NCI-H187 (cell line): ENCODE measurements at places on chromosomes 4 and X.

- no peak for DNase-seq
Observed at GRCh38 chr4:1720163-1720983, 750 bp downstream of the TMEM129 start.

DNA sequence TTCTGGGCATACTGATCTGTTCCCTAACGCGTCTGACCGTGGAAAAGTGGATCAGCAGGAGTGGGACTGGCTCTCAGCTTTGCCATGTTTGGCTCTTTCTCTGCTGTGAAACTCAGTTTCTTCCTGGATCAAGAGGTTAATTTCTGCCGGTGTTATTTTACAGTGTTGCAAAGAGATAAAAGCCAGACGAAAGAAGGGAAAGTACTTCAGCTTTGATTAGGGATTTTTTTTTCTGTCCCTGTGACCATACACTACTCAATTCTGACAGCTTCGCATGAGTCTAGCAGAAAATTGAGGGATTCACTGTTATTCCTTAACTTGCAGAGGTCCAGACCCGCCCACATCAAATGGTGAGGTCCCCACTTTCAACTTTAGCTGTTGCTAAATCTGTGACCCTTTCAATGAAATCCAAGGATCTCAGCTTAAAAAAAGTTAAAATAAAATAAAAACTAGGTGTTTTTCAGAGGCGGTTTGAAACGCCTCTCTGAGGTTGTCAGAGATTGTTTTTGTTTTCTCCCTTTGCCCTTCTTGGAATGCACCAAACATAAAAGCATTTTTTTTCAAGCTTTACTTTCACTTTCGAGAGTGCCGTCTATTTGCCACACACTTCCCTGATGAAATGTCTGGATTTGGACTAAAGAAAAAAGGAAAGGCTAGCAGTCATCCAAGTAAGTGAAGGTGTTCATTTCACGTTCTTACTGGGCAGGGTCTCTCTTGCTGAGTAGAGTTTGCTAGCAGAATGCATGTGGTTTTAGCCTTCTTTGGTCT is at the start of gene TLR3:
Gene TLR3 (plus strand): TSS at position 576 of the 768 bp plus-strand sequence. CDS start 7,464 bp downstream, outside the sequence.
- DNase-seq: no peak

- no peak for DNase-seq
Observed at GRCh38 chr4:163493643-163494359, 689 bp upstream of the TMA16 start.

DNA sequence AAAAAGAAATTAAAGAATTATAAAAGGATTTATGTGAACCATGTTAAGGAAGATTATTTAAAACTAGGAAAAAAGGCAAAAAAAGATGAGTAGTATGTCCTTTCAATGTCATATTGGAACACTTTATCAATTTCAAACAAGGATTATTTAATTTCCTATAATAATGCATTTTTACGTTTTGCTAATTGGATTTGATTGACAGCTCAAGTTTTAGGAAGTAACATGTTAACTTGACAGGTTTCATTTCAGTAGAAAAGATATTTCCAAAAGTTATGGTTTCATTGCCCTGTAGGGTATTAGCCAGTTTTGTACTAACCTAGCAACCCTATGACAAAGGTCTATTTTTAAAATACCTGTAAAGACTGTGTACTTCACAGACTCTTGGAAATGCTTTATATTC is 379.6 kb upstream of the ZFP42 start:
- DNase-seq: no peak

GRCh38 chrX:154603438-154604430 is 15.3 kb downstream of the CTAG1B start:
- no peak for DNase-seq

- no peak for DNase-seq
Observed at GRCh38 chr4:176435901-176436292, 116.1 kb downstream of the SPCS3 start.

DNA sequence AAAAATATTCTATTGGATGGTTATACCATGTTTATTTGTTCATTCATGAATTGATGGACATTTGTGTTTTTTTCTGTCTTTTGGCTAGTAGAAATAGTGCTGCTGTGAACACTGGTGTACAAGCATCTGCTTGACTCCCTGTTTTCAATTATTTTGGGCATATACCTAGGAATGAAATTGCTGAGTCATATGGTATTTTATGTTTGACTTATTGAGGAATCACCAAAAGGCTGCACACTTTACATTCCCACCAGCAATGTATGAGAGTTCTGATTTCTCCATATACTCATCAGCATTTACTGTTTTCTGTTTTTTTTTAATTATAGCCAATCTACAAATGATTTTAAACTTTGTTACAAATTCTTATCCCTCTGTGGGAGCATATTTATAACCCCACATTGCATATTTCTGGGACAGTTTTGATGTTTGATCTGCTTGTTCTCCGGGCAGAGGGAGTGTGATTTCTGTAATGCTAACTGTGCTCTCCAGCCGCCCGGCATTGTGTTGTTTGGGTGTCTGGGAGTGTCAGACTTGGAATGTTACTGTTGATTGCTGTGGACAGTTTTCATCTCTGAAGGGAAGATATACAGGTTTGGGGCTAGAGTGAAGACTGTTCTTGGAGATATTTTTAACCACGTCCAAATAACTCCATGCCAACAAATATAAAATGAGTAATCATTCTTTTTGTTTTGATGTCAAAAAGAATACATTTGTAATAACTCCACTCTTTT is 60.5 kb upstream of the PGRMC2 start:
- DNase-seq: no peak

DNA sequence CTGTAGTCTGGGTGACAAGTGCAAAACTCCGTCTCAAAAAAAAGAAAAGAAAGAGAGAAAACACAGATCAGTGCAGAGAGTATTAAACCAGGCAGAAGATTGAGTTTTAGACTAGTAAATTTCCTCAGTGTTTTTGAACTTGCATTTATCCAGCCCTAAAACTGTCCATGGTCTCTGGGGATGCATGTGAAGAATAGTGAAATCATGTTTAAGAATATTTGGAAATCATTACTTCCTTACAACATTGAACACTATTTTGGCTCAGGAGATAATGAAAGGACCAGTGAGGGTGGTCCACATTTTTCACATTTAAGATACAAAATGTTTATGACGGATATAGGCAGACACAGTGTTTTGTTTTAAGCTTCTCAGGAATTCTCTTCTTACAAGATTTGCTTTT is 195.8 kb upstream of the RASGEF1B start:
- no peak for DNase-seq

GRCh38 chr4:1627417-1628313 is 56.4 kb downstream of the FAM53A start:
- no peak for DNase-seq

DNA sequence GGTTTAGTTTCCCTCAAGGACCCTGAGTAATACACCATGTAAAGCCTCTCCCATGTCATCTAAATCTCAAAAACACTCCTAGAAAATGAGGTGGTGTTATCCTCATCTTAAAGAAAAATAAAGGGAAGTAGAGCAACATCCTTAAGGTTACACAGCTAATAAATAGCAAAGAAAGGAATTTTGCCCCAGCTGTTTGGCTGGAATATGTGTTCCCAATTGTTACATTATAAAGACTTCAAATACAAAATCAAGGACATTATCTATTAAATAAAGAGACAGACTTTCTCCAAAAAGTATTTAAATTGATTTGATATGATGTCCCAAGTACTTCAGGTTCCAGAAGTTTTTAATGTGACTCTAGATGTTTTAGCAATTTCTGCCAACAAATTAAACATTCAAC is 57.9 kb upstream of the IL15 start:
- no peak for DNase-seq

DNA sequence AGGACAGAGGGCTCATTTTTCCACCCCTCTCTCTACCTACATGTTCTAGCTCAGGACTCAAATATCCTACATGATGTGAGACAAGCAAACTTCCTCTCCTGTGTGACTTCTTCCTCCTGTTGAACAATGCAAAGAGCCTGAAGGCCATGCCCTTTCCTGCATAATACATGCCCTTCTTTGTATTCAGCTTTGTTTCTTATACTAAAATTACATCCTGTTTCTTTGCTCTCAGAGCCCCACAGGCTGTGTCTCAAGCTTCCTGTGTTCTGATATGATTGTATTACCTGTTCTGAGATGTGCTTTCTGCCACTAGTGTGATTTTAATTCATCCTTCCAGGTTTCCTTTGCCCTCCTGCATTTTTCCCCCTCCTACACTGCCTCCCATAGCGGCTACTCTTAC is 166.4 kb upstream of the AFF2 start:
- no peak for DNase-seq

DNA sequence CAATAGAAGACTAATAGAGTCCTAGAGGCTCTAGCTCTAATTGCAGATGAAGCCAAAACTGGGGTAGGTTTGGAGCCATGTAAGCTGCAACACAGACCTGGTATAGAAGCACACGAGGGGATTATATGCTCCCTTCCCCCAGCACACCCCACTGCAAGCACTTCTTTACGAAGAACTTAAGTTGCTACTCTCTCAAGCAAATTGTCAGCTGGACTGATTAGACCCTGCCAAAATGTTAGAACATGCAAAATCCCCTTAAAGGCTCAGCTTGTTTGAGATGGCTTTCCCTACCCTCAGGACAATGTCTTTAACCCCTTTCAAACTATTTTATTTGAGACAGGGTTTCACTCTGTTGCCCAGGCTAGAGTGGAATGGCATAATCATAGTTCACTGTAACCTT is 4.7 kb upstream of the KIAA1210 start:
- DNase-seq: no peak

GRCh38 chr4:10123227-10124101 is 6.9 kb upstream of the WDR1 start:
- peak; percentile 45 for DNase-seq

GRCh38 chr4:152255437-152255836 is 280.5 kb downstream of the FBXW7 start:
- no peak for DNase-seq

DNA sequence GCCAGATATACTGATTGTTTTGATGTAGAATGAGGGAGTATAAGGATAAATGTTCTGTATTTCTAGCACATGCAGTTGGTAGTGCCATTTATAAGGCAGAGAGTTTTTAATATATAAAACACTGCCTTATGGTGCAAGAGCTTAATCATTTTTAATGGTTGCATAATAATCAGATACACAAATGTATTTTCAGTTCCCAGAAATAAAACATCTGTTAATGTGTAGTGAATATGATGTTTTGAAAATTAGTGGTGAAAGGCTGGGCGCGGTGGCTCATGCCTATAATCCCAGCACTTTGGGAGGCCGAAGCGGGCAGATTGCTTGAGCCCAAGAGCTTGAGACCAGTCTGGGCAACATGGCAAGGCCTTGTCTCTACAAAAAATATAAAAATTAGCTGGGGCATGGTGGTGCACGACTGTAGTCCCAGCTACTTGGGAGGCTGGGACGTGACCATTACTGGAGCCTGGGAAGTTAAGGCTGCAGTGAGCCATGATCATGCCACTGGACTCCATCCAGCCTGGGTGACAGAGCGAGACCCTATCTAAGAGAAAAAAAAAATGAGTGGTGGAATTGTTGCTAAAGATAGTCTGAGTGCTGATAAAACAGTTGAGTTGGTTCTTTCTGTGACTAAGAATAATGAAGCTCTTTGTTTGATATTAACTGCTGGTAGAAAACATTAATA is 29.3 kb downstream of the CLCN3 start:
- DNase-seq: no peak

DNA sequence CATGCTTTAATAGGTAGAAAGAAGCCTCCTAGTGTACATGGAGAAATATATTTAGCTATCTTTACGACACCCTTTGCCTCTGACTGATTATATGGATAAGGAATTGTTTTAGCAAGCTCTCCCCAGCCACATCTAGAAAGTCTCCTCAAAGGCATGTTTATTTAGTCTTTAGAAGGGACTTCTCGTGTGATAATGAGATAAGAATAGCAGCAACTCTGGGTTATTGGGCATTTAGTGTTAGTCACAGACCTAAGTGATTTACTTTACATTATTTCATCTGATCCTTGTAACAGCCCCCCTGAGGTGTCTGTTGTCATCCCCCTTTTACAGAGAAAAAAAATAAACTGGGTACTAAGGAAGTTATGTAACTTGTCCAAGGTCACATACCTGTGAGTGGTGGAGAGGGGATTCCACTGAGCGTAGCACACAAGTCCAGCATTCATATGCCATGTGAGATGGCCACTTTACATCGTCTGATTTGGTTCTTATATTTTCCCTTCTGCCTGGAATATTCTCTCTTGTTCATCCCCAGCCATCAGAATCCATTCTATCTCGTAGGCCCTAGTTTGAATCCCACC is 77.7 kb downstream of the TSPAN7 start:
- no peak for DNase-seq
